ENCODE measurements at places on chromosomes 4 and X.

DNA sequence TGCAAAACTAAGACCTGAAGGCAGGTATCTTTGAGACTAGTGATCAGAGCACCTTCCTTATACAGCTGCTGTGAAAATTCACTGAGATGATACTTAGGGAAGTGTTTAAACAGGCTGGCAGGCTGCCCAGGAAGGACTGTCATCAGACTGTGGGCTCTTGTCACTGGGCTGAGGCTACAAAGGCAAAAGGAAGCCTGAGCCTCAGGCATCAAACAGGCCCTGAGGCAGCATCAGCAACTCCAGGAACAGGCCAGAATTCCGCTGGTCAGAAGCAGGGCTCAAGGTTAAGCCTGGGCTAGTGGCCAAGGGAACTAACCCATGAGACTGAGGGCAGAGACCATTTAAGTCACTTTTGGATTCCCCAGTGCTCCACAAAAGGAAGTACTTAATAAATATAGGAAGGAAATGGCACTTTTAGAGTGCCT, 12.8 kb downstream of the PJA1 start:
- no peak for DNase-seq

DNA sequence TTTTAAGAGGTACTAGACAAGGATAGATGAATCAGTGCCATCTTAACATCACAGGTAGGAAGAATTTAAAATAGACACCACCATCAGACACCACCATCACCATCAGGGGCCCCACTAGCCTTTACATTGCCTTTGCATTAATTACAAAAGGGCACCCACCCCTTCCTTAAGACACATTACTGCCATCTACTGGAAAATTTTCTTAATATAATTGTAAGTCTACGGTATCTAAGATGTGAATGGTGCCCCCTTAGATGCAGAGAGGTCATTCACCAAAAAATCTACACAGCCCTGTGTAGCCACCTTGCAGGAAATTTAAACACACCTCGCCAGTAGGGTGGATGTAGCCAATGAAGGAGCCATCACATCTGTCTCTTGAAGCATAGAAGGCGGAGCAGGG, 184.1 kb downstream of the MID1IP1 start:
- peak; percentile 48 for DNase-seq

GRCh38 chr4:34158878-34159277, 2085.4 kb downstream of the ARAP2 start:
- no peak for DNase-seq

GRCh38 chr4:40316782-40317635, 18.1 kb upstream of the CHRNA9 start:
- peak; percentile 91 for DNase-seq

DNA sequence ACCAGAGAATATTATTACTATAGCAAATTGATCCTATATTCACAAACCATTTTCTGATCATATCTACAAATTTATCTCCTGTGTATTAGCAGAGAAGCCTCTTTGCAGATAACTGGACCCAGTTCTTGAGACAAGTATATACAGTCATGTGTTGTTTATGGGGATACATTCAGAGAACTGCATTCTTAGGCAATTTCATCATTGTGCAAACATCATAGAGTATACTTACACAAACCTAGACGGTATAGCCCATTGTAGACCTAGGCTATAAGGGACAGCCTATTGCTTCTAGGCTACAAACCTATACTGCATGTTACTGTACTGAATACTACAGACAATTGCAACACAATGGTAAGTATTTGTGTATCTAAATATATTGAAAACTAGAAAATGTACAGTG, 152.5 kb upstream of the SPANXN4 start:
- DNase-seq: no peak

- no peak for DNase-seq
Measured at GRCh38 chr4:181752516-181752915, 490.7 kb upstream of the TENM3 start.

DNA sequence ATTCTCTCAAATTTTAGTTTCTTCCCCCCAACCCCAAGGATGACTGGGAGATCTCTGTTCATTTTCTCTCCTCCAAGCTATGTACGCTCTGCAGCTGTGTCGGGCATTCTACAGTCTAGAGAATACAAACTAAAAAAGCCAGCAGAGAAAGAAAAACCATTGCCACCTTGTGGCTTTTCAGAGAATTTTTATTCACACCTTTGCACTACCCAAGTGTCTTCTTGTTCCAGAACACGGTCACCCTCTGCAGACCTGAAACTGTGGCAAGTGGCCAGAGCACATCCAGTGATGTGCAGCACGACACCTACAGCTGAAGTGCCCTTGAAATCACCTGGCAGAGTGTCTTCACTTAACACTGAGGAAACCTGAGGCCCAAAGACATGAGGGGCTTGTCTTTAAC, 68.6 kb downstream of the CHST7 start:
- DNase-seq: peak; percentile 42

DNA sequence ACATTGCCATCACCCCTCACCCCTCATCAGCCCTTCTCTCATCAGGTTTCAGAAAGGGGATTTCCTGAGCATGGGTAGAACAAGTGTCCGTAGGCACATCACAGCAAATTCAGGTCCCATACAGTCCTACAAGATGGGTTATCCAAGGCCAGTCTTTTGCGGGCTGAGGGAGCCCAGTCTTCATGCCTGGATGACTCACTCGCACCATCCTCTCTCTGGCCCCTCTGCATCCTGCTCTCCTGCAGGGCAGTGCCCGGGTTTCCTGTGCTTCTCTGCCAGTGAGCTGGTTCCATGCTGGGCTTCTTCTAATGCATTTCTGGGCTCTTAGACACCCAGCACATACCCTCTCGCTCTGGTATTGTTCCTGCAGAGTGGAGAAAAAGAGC, 7.3 kb upstream of the INTS6L start:
- no peak for DNase-seq

DNA sequence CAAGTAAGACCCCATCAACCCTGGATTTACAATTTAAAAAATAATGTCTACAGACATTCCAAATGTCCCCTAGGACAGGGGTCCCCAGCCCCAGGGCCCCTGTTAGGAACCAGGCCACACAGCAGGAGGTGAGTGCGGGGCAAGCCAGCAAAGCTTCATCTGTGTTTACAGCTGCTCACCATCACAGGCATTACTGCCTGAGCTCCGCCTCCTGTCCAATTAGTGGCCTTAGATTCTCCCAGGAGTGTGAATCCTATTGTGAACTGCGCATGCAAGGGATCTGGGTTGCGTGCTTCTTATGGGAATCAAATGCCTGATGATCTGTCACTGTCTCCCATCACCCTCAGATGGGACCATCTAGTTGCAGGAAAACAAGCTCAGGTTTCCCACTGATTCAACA, 146.1 kb downstream of the ATP10D start:
- no peak for DNase-seq

DNA sequence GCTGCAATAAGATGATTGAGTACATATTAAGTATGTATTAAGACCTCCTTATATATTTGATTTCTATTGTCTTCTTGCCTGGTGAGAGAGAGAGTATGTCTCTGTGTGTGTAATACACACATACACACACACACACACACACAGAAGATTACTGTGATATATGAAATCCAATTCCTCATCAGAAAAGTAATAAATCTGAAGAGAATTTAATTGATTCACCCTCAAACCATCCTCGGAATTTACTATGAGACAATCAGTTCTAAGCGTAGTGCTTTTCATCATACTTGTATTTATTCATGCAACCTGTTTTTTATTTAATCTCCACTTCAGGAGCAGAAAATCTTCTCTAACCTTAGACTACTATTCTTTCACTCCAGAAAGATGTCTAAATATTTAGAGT, 62.3 kb upstream of the TLL1 start:
- no peak for DNase-seq

DNA sequence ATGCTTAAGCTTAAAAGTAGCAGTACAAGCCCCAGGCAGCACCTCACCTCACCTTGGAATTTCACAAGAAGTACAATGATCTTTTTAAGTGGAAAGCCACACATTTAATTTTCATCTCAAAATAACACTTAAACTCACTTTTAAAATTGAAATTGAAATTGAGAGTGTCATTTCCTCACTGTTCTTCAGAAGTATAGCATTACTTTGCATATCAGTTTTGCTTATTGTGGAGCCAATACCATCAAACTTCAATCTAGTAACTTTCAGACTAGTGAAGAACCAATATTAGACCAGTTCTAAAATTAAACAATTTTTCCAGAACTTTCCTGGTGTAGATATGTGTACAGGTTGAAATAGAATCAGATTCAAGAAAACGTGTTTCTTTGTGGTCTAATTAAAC, 242.4 kb downstream of the NDST4 start:
- no peak for DNase-seq

DNA sequence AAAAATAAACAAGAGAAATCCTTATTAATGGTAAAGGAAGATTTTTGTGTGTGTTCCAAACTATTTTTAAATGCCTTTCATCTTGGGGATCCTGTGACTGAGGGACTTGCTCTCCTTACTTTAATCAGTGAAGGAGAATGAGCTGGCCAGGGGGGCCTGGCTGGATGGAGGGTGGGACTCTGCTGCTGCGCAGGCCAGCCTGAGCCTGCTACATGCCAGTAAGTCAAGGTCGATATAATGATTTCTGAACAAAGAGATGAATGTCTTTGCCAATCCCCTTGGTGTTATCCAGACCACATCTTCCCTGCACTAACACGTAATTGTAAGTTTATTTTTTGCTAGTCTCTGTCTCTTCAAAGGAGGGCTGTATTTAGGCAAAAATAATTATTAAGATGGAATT, 1679.2 kb upstream of the TENM3 start:
- no peak for DNase-seq

DNA sequence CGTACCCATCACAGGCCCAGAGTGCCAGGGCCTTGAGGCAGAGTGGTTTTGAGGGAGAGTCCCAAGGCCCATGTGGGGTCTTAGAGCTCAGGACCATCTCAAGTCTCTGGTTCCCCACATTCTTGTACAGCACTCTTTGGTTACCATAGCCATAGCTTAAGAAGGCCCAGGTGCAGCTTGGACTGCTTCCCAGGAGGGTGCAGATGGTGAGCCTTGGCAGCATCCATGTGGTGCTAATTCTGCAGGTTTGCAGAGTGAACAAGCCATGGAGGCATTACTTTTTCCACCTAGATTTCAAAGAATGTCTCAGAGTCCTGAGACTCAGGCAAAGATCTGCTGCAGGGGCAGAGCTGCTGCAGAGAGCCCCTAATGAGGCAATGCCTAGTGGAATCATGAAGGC, 171.7 kb downstream of the STK32B start:
- no peak for DNase-seq

- no peak for DNase-seq
Measured at GRCh38 chr4:47215759-47216158, 184.4 kb downstream of the GABRB1 start.

GRCh38 chr4:39614487-39615162, 24.0 kb downstream of the SMIM14 start:
- DNase-seq: no peak

- peak; percentile 3 for DNase-seq
Measured at GRCh38 chr4:172270397-172270796, 457.2 kb downstream of the GALNTL6 start.

DNA sequence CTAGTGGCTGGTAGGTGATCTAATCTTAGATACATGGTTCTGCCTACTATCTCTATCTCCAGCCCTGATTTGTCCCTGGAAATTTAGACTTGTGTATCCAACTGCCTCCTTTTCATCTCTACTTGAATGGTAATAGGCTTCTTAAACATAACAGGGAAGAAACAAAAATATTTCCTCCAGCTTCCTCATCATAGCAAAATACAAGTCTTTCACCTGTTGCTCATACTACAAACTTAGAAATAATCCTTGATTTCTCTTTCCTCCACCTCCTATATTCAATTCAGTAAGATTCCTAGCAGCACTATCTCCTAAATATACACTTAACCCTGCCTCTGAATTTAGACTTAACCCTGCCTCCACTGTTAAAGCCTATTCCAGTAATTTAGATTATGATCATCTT, 373.3 kb upstream of the ACTRT1 start:
- no peak for DNase-seq

DNA sequence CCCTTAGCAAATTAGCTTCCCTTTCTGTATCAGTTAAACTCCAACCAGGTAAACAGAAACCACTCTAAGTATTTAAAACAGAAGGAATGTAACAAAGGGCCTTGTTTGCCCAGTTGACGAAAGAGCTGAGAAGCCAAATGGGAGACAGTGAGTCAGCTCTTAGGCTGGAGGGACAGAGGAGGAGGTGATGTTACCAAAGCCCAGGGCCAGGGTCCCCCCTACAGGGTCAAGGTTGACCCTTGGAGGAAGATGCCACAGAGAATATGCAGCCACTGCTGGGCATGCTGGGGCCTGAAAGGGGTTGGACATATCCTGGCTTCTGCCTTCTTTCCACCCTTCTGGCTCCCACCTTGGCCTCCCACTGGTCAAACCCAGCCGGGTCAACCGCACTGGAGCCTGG, 38.3 kb upstream of the LGI2 start:
- DNase-seq: no peak

DNA sequence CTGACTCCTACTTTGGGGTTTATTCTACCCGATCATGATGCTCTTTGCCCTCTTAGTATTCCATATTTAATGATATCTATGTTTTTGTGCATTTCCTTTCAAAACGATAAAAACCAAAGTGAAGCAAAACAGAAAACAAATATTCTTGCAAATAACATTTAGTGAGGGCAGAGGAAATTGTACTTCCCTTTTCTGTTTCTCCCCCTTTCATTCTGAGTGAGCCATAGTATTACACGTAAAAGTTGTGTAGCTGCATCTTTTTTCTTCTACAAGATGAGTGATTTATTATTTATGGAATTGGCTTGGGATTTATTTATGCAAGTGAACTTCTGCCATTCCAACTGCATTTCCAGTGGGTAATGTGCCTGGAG, 109.9 kb downstream of the AFF2 start:
- no peak for DNase-seq

DNA sequence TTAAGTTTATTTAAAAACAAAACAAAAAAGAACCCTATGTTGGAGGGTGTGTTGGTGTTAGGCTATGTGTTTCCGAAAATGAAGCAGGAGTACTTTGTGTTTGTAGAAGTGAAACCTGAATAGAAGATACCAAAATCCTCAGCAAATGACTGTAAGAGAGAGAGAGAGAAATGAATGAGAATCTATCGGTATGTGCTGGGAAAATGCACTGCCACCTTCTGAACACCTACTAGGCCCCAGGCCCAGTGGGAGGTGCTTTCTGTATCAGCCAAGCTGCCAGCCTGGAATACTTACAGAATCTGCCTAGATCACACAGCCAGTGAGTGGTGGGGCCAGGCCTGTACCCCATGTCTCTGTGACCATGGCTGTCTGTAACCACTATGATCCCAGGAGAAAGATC, 14.9 kb upstream of the PIM2 start:
- DNase-seq: no peak

GRCh38 chr4:114911111-114911510, 202.3 kb downstream of the NDST4 start:
- no peak for DNase-seq

- no peak for DNase-seq
Measured at GRCh38 chr4:82774711-82775171, 23.9 kb downstream of the SCD5 start.

Measured in RKO (cell line).